ENCODE measurements at places on chromosomes 12 and 14.

GRCh38 chr12:120439646-120440247, 1.8 kb downstream of the COX6A1 start:
- peak; percentile 65 for DNase-seq

- no peak for DNase-seq
These were observed 45.8 kb downstream of the HSD17B6 start for GRCh38 chr12:56808954-56809353.

DNA sequence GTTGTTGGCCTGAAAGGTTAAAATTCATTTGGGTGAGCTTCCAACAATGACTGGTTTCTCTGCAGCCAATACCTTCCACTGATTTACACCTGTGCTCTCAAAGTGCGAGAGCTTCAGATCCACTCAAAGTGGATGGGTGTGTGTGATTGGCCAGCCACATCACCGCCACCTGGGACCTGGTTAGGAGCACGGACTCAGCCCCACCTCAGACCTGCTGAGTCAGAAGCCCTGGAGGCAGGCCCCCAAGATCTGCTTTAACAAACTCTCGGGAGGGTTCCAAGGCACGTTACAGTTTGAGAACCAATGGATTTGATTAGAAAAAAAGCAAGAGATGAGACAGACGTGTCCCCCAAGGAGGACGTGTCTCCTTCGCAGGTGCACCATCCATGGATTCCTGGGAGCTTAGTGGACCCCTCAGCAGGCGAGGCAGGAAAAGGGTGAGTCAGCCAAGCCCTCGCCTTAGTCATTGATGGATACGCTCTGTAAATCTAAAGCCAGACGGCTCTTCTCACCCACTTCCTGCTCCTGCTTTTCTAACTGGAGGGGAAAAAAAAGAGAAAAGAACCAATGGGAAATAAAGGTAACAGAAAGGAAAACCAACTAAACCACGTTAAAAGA, 24.5 kb downstream of the FZD10 start:
- peak; percentile 59 for DNase-seq

DNA sequence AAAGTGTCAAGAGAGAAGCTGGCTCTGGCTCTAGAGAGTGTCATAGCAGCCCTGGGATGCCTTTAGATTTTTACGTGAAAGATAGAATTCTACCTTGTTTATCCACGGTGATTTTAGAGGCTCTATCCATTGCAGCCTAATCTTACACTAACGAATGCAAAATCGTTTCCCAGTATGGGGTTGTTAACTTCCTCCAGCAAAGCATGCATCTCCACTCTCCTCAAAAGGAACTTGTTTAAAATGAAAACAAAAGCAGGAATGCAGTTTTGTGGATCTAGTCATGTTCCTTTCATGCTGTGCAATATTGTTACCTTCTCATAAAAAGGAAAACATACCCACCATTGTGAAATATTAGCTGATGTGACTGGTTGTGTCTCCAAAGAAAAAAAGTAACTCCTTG, 88.4 kb downstream of the ANO2 start:
- peak; percentile 26 for DNase-seq

DNA sequence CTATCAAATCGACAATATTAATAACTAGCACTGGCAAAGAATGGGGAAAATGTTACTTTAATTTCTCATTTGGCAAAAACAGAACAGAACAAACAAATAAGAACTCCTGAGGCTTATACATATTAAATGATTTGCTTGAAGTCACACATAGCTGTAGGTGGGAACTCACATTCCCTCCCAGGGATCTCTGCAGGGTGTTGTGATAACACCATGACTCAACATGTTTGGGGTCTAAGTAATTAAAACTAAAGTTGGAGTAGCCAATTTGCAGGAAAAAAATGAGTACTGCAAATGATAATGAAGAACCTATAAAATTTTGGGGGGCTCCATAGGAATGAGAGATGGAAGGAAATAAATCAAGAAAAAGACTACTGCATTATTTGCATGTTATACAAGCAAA, 27.5 kb downstream of the UNC79 start:
- no peak for DNase-seq

DNA sequence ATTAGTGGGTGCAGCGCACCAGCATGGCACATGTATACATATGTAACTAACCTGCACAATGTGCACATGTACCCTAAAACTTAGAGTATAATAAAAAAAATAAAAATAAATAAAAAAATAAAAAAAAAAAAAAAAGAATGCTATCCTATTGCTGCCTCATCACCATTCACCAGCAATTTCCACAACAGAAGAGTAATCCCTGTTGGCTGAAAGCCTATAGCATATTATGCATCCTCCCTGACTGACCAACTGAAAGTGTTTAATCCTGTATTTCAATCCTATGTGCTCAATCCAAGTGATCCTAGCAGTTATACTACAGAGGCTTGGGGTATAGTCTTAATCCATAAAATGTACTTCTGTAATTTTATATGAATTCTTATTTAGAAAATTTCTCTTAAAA, 18.5 kb downstream of the DICER1 start:
- no peak for DNase-seq

- peak; percentile 94 for DNase-seq
These were observed 44.8 kb upstream of the NR2C1 start for GRCh38 chr12:95118138-95118787.

DNA sequence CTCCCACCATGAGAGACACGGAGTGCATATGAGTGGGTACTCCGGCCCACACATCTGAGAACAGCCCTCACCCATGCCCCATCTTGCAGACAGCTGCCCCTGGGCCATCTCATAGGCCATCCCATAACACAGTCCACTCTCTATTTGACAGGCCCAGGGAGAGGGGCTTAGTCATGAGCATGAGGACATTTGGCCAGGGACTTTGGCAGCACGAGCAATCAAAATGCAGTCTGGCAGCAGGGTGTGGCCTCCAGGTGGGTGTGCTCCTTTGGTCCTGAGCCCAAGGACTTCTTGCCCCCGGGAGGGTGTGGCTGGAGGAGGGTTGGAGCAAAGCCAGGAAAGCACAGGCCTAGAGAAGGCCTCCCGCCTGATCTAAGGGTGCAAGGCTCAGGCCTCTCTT, 25.6 kb downstream of the EMP1 start:
- no peak for DNase-seq

GRCh38 chr12:59066445-59066844, 146.1 kb upstream of the LRIG3 start:
- no peak for DNase-seq

DNA sequence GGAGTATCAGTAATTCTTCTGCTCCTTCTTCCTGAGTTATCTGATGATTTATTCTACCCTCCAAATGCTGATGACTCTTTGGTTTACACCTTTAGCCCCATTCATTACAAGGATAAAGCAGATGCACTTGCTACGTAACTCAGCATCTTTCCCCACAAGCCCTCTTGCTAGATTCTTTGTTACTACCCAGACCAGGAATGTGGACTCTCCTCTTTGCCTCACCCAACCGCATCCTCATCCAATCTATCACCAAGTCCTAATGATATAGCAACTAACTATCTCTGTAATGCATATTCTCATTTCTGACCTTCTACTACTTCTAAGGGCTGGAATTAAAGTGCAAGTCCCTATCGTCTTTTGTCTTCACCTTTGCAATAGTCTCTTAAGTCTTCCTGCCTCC, 9.2 kb downstream of the KRT1 start:
- no peak for DNase-seq

DNA sequence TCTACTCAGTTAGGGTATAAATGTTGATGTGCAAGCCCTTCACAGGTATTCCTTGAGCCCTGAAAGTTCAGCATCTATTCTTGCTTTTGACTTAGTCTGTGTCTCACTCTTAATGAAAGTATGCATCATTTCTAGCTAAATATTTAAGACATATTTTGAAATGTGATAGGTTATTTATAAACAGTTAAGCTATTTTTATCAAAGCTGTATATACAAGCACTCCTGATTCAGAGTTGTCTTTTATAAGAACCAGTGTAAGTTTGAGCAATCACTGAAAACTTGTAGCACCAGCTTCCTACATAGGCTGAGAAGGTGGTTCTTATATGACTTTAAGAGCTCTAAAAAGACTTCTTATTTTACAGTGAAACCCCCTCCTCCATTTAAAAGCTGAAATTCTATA, 98.6 kb downstream of the MYF5 start:
- DNase-seq, result no peak

GRCh38 chr12:66739940-66740651, 61.2 kb upstream of the GRIP1 start:
- DNase-seq, result no peak

DNA sequence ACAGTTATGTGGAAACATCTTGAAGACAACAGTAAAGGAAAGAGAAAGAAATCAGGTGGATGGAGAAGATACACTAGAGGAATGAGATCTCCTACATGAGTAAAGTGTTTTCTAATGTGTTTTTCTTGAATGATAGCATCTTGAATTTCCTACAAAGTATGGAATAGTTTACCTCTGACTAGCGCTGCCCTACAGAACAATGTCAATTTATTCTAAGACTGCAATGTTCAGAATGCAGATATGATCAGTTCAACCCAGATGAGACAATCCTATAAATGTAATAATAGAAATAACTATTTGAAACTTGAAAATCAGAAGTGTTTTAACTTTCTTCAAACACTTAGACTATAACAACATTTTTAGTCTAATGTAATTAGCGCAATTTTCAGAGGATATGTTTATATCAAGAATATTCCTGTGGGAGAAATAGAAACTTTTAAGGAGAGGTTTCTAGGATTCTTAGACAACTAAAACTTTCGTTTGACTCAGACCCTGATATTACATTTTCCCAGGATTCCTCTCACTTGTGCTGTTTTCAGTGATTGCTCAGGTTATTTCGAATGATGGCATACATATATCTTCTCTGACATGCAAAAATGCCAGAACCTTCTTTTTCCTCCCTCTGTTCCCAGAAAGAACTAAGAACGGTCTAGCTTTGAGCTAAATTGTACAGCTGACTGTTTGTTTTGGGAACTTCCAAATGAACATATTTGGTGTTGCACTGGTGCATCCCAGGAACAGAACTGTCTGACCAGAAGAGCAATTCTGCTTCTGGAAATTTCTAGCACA, 1017.4 kb downstream of the DIO2 start:
- DNase-seq, result no peak

- DNase-seq, result peak; percentile 38
These were observed 613 bp downstream of the DUSP16 start for GRCh38 chr12:12562016-12562483.

- no peak for DNase-seq
These were observed 926.6 kb downstream of the VRK1 start for GRCh38 chr14:97723819-97724218.

- no peak for DNase-seq
These were observed 392 bp downstream of the SLC15A4 start for GRCh38 chr12:128823216-128823915.

DNA sequence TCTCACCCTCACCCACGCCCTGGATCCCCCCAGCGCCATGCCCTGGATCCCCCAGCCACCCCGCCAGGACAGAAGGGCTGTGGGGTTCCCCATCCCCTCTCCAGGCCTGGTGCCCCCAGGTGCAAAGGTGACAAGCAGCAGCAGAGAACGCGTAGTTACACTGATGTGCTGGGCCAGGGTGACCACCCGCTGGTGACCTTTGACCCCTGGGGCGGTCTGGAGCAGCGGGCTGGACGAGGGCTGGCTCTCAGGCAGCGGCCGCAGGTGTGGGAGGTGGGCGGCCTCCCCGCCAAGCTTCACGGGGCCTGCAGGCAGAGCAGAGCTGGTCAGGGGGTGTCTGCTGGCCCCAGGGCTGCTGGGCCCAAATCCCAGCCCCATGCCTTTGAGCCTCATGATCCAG, 40.1 kb downstream of the RFLNA start:
- no peak for DNase-seq

GRCh38 chr14:36755756-36756155, 94.1 kb downstream of the PAX9 start:
- DNase-seq, result no peak

DNA sequence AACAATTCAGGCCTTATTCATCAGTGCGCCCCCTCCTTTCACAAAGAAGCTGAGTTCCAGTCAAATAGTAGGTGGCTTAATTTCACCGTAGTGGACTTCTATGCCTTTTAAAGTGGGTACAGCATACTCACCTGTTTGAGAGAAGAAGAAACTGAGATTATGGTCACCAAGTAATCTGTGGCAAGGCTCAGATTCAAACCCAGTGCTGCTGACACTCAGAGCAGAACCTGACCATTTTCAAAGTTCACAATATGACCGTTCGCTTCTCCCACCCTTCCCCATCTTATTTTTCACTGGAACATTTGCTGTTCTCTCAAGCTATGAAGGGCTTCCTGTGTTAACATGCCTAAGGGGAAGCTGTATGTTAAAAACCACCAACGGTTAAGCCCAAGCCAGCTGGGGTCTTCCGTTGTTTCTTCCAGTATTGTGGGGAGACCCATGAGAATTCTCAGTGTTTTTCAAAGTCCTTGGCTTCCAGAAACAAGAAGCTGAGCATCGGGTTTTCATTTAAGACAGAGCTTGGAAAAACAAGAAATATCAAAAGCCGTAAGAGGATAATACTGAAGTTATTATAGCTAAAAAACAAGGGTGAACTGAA, 6.1 kb upstream of the PSMA6 start:
- no peak for DNase-seq

- no peak for DNase-seq
These were observed 77.4 kb downstream of the BBS10 start for GRCh38 chr12:76270657-76271358.

DNA sequence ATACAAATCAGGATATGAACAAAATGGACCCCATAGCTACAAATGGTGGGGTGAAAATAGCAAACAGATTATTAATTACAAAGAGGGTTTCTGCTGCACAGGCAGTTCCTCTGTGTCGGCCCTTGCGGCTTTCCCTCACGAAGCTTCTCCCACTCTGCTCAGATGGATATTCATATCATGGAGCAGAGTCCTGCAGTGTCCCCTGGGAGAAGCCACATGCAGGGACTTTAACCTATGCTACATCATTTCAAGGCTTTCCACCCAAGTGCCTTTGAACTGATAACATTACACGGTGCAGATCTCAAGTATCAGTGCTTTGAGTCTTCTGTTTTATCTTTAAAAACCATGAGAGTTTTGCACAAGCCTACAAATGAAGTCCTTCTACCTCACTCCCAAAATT, 229.1 kb downstream of the PPM1H start:
- DNase-seq, result no peak

- peak; percentile 27 for DNase-seq
These were observed 882 bp upstream of the GTF2A1 start for GRCh38 chr14:81221579-81222102.
